Activated T-helper 2 cell treated with anti-CD3 and anti-CD28 coated beads, Interferon-gamma antibody, Interleukin-2, Interleukin-4, amounts not matched to agents 10 μg/mL and 5 μg/mL and 100 μg/mL, durations not matched to agents 14 hours and 24 hours and 36 hours (primary cell): ENCODE measurements at places on chromosomes 5 and 9.

DNA sequence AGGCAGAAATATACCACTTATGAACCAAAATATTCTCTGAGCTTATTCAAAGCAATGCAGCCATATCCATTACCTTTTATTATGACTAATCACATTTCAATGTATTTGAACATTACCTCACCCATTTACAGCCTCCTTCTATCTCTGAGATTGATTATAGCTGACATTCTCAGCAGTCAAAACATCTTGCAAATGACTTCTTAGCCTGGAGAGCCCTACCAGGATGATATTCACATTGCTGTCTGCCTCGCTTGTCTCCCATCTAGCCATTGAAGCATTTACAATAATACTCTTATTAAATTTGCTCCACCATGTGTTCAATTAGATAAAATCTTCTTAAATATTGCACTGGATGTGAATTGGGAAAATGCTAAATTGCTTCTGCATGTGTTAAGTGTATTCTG is 1879.9 kb upstream of the ACO1 start:
- no peak for DNase-seq

DNA sequence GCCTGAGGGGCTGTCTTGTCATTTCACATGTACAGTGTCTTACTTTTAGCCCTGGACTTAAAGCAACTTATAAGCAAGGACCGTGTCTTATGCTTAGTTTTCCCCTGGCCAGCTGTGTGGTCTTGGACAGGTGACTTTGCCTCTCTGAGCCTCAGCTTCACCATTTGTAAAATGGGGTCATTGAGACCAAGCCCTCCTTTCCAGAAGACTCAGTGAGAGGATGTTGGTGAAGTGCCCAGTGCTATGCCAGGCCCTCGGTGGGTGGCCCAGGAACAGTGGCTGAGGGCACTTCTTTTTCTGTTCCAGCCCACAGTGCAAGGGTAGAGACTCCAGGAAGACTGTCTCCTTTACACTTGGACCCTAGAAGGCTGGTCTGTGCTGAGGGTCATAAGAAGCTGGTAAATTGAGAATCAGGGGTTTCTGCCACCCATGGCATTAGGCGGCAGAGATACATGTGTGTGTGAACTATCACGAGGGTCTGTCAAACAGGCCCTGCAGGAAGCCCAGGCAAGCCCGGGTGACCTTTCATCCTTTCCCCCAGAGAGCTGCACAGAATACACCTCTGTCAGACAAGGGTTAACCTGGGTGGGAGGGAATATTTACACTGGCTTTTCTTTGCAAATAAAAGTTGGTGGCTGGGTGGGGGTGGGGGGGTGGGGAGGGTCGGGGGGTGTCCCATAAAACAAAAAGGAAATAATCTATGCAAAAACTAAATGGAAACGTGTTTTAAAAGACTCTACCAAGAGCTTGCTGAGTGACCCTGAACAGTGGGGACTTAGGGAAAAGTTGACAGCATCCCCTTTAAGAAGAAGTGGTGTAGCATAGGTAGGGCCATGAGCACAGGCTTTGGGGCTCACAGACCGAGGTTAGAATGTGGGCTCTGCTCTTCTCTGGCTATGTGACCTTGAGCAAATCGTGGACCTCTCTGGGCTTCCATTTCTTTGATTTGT is 20.4 kb upstream of the KIF12 start:
- no peak for DNase-seq

DNA sequence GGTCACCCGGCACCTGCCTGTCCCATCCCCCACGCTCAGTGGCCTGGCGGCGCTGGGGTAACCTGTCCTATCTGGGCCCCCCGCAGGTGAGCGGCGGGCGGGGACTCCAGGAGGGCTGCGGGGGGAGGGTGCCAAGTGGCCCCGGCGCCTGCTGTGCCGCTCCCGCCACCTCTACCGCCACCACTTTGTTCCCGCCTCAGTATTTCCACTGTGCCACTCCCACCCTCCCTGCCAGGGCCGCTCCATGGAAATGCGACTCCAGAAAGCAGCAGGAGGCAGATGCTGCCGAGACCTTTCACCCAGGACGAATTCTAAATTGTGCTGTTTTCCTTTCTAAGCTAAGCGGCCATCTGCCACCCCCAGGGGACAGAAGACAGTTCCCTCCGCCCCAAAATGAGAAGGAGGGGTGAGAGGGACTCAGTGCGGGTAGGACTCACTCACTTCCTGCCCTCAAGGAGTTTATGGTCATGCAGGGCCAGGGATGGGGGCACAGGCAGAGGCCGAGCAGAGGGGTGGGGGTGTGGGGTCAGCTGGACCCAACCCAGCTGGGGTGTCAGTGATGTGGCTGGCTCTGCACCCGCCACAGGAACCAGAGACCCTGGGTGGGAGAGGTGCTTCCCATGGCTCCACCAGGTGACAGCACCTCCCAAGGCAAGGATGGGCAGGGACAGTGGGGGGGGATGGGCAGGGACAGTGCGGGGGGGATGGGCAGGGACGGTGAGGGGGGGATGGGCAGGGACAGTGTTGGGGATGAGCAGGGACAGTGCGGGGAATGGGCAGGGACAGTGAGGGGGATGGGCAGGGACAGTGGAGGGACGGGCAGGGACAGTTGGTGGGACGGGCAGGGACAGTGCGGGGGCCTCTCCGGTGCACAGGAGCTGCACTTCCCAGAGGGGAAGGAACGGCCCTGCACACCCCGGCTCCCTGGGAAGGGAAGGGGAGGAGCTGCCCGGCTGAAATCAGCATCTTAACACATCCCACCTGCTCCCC is 17.8 kb downstream of the NOTCH1 start:
- no peak for DNase-seq

- no peak for DNase-seq
These were observed 11.8 kb upstream of the IL6ST start for GRCh38 chr5:56006600-56006999.

DNA sequence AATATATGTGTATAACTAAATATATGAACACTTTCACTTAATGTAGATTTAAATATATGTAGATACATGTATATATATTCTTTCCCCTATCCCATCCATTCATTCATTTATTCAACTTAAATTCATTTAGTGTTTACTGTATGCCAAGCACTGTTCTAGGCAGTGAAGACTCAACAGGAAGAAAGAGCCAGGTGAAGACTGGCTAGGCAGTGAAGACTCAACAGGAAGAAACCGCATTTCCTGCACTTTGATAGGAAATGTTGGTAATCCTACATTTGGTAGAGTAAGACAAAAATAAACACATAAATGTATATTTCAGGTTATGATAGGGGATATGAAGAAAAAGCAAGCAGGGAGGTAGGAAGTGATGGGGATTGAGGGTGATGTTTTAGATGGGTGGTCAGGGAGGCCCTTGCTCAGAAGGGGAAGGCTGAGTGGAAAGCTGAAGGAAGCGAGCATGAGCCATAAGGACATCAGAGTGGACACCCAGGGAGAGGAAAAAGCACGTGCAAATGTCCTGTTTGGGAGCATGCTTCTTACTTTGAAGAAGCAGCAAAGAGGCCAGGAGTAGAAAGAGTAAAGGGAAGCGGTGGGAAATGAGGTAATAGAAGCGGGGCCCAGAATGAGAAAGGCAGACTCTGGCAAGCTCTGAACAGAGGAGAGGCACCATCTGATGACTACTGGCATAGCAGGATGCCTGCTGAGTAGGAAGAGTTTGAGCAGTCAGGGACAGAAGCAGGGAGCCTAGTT is 227.8 kb upstream of the MAP3K1 start:
- no peak for DNase-seq
